ENCODE measurements at places on chromosomes 1 and 21.

DNA sequence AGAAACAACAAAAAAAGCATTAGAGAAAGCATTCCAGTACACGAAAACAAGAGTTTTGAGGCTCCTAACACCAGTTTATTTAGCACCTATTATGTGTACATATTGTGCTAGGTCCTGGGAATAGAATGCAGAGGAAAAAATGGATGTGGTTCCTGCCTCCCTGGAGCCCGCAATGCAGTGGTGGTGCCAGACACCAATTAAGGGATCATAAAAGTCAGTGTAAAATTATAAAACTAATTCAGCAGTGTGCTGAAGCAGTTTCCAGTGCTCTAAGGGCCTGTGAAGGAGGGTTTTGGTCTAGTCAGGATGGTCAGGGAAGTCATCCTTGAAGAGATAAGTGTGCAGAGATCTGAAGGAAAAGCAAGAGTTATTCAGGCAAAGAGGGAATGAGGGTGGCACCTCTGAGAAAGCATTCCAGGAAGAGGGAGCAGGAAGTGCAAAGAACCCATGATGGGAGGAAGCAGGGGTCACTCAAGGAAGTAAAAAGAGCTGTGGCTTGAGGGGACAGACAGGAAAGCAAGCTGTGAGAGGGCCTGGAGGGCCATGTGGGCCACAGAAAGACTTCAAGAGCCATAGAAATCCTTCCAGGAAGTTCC lies 65.2 kb upstream of the IFNLR1 start:
- no peak for DNase-seq

DNA sequence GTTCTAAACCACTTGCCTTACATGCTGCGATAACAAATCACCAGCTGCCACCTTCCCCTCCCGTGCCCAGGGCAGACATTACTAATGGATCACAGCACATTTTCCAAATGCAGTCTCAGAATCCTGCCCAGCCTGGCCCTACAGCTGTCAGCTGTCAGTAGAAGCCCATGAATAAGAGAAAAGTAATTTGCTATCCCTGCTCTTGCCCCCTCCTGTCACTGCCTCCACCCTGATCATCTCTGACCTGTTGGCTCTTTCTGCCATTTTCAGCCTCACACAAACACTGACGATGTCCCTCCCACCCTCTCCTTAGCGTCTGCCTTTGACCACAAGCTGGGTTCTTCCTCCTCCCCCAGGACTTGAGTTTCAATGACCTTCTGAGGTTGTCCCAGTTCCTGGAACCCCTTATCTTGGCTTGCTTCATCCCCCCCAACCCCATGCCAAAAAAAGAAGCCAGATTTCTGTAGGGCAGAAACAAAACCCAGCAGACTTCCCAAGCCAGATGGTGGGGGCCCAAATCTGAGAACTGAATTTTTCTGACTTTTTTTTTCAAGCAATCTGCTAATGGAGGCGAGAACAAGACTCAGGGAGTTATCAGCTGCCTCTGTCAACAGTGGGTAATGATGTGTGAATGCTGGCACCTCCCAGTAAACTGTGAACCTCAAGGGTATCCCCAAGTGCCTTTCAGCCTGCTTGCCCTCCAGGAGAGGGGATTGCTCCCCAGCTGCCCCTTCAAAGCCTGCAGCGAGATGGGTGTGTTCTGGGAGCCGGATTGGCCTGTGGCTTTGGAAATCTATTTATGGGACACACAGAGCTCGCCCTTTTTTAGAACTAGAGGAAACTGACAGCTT lies 216.5 kb upstream of the VAMP3 start:
- no peak for DNase-seq

DNA sequence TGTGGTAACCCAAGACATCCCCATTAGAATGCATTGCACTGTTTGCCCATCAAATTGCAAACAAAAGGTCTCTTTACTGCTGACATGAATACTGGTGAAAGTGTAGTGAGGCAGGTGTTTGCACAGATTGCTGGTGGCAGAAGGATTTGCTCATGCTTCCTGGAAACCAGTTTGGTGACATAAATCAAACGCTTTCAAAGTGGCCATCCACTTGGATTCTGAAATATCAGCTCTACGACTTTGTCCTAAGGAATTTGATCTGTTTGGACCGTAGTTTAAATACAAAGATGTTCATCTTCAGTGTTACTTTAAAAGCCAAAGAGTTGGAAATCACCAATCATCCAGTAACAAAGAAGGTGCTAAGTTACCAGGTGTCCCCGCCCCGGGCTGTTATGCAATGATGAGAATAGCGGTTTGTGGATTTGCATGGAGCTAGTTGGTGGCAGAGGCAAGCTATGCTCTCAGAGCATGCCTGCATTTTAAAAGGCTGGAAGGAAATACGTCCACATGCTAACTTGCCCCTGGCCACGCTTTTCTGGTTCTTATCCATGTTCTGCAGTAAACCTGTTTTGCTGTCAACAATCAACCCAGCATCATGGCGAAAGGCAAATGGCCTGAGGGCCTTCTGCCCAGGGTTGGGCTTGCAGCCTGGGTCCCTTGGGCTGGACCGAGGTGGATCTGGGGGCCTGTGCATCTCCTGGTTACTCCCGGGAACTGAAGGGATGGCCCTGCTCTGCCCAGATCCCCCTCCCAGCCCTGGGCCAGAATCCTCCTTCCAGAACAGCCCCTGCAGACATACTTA lies 49.2 kb downstream of the UMODL1 start:
- DNase-seq = no peak

DNA sequence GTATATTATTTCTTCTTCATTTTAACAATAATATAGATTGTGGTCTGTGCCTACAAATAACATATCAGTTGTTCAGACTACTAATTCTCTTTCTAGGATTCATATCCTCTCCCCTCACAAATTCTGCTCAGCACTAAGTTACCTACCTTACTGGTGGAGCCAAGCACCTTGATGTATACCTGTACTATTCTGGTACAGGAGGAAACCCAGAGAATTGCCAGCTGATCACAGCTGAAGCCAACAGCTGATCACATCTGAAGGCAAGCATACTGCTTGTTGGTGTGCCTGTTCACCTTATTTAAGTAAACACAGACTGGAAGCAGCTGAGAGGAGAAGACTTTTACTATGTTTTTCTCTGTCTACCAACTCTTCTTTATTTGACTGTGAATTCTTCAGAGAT lies 101.8 kb downstream of the PBX1 start:
- no peak for DNase-seq

- no peak for DNase-seq
Measured at GRCh38 chr1:60390593-60391282, 317.2 kb upstream of the C1orf87 start.

DNA sequence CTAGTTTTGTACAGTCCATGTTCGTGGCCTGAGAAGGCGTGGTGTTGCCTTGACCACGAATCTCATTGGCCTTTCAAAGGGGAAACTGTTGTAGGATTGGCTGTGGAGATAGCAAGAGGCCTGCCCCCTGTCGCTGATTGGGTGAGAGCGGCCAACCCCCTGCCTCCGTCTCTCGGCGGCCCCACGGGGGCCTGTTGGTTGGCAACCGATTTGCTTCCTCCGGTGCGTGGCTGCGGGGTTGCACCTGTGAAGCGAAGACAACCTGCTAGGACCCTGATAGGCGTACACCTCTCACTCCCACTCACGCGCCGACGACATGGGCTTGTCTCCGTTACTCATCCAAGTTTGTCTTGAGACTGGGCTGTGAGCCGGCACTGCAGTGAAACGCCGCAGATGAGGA lies at the start of gene UBE2U:
Gene UBE2U (plus strand): TSS at position 204 of the 400 bp plus-strand sequence. CDS start 428 bp downstream, outside the sequence.
- DNase-seq = no peak

DNA sequence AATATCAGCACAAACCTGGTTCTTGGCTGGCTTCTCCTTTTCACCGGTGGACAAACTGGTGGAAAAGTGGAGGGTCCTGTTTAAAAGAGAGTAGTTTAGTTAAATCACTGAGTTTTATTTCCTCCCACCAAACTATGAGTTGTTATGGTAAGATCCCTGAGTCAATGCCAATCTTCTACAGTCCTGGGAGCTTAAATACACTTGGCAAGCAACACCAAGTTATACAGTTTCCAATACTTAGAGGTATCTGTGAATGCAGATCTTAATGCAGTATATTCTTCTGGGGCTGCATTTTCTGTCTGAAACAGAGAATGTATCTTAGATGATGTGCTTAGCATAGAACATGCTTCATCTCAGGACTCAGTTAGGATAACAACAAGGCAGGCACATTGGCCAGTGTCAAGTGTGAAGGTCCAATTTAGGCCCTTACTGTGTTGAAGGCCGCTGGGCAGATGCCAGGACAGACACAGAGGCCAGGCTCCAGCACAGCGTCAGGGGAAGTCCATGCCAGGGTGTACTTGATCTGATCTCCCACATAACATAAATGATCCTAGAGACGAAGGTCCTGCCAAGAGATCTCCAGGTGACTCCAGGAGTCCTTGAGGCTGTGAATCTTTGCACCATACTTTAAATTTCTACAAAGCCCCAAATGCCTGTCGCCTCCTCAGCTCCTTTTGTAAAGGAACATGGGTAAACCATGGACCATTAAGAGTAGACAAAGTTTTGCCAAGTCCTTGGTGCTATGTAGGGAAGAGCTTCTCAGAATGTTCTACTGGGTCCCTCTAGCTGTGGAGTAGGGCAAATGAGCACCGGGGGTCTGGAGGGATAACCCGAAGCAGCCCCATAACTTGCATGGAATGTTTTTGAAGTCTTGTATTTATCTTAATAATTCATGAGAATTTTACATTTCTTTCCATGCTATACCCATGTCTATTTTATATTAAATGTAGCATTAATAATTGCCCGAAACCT lies 76.8 kb downstream of the KCNJ15 start:
- no peak for DNase-seq

DNA sequence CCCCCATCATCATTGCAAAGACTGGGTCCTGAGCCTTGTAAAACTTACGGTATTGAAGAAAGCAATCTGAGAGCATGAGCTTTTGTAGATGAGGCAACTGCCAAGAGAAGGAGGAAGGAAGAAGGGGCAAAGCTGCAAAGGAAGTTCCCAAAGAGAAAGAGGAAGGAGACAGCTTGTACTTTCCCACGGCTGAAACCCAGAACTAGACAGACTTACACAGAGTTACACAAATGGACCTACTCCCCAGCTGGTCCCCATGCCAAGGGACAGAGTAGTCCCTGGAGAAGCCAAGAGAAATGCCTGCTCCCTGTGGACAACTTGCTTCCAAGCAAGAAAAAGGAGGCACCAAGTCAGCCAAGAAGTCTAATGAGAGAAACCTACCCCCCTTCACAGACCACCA lies 22.6 kb downstream of the SLC5A9 start:
- no peak for DNase-seq

DNA sequence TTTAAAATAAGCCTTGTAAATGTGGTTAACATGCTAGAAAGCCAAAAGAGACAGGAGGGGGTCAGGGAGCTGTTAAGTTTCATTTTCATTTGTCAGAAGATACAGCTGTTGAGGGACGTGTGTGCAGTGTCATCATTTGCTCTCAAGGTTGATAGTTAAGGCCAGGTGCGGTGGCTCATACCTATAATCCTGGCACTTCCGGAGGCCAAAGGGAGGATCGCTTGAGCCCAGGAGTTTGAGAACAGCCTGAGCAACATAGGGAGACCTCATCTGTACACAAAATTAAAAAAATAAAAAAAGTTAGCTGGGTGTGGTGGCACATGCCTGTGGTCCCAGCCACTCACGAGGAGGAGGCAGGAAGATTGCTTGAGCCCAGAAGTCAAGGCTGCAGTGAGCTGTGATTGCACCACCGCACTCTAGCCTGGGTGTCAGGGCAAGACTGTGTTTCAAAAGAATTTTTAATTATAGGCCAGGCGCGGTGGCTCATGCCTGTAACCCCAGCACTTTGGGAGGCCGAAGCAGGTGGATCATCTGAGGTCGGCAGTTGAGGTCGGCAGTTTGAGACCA lies 22.7 kb downstream of the ZBTB8OS start:
- DNase-seq = no peak

- DNase-seq = no peak
Measured at GRCh38 chr1:170790651-170791071, 126.7 kb downstream of the PRRX1 start.

DNA sequence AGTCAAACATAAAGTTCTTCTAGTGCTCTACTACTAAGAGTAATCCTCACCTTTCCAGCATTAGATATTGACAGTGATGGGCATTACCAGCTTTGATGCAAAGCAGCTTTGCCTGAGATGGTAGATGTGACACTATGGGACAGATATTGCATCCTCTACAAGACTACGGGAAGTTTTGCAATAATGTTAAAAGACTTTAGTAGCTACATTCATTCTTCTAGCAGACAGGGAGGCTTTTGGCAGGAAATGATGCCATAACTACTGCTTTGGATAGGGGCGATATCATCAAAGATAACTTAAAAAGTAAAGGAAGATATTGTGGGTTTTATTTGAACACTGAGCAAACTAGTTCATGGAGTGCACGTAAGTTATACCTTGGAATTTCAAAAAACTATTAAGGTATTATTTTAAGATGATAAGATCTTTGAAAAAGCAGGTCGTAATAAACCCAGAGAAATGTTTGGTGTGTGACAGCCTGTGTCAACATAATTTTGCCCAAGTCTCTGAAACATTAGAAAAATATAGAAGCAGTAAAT lies 368.3 kb upstream of the TMPRSS15 start:
- no peak for DNase-seq

- no peak for DNase-seq
Measured at GRCh38 chr1:14733048-14733778, 134.7 kb downstream of the KAZN start.

GRCh38 chr1:228273720-228274451 lies 66.0 kb downstream of the OBSCN start:
- DNase-seq = peak; percentile 33

DNA sequence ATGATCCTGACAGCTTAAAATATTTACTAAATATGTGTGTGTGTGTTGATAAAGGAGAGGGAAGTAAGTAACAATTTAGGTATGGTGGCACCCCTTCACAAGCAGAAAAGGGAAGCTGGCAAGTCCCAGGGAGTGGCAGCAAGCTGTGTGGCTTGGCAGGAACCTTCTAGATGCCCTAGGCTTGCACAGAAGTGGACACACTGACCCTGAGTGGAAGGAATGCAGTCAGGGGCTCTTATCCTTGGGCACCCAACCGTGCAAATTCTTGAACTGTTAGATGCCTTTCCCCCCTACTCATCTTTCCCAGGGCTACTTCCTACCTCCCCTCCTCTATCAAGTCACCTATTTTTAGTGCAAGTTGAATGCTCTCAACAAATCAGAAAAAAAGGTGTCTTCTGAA lies 18.9 kb downstream of the ACP6 start:
- DNase-seq = no peak

DNA sequence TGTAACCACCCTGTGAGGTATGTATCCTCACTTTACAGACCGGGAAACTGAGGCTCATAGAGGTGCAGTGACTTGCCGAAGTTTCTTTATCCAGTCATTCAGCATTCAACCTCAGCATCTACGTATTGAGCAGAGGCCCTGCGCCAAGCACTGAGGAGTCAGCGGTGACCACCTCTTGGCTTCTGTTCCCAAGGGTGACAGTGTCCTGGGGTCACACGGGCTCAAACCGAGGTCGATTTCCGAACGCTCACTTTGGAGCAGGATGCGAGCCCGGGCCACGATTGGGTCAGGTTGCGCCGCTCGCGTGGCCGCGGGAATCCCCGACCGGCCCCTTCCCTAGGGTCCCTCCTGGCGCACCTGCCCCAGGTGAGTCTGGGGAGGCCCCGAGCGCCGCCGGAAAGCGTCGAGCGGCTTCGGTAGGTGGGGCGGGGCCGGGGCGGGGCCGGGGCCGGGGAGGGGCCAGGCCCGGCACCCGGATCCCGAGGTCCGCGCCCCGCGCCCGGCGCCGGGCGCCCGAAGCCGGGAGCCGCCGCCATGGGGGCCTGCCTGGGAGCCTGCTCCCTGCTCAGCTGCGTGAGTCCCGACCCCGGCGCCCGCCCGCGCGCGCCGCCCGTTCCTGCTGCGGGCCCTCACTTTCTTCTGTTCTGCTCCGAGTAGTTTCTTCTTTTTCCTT lies at the start of gene SERINC2:
Gene SERINC2 (plus strand): TSS at position 482 of the 673 bp plus-strand sequence. CDS start 53 bp downstream, at position 535.
- DNase-seq = no peak

GRCh38 chr21:19853709-19854575 lies 1144.3 kb upstream of the NCAM2 start:
- DNase-seq = no peak
